ENCODE measurements at places on chromosomes 6 and 20. TPM values are rescaled to one million over a fixed set of nuclear protein-coding genes. Genes with fewer than 3 reads are reported as not detected.

LZTS3 gene
- 12.8 TPM for total RNA-seq

HLA-DOB gene
- total RNA-seq, result 2.7 TPM

ASIP gene
- not detected for total RNA-seq

FGD2 gene
- 20.4 TPM for total RNA-seq

GABRR1 gene
- total RNA-seq, result not detected

GJA10 gene
- total RNA-seq, result not detected

SLC17A3 gene
- total RNA-seq, result not detected

LAMA2 gene
- 91.1 TPM for total RNA-seq

SLCO4A1 gene
- total RNA-seq, result 45.9 TPM

BNIP5 gene
- not detected for total RNA-seq

PCED1A gene
- 22.1 TPM for total RNA-seq

TLDC2 gene
- total RNA-seq, result 3.9 TPM

MUC22 gene
- 2.9 TPM for total RNA-seq

MEP1A gene
- not detected for total RNA-seq

WFDC2 gene
- 2.2 TPM for total RNA-seq

HLA-DRA gene
- total RNA-seq, result 158 TPM

ACAT2 gene
- 11.3 TPM for total RNA-seq

Measured in vagina (tissue), 2 donors.